Activated CD4-positive, alpha-beta T cell treated with anti-CD3 and anti-CD28 coated beads, Interleukin-2, Interleukin-6, amounts not matched to agents 100 ng/mL and 50 ng/mL, durations not matched to agents 16 hours and 8 hours (primary cell): ENCODE measurements at places on chromosomes 12 and 14.

- DNase-seq: no peak
Observed at GRCh38 chr12:45994736-45995135, 4.4 kb upstream of the SCAF11 start.

DNA sequence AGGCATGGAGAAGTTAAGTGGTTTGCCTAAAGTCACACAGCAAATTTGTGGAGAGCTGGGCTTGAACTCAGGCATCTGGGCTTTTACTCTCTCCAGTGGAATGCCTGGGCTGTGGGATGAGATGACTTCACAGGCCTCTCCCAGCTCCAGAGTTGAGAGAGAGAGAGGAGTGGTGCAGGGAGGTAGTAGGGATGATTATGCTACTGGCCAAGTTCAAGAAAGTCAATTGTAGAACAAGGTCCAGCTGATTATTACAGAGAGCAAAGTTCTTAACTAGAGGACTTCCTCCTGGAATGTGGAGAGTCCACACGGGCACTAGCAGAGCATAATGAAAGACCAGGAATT lies 769 bp upstream of the EMP1 start:
- DNase-seq: no peak

DNA sequence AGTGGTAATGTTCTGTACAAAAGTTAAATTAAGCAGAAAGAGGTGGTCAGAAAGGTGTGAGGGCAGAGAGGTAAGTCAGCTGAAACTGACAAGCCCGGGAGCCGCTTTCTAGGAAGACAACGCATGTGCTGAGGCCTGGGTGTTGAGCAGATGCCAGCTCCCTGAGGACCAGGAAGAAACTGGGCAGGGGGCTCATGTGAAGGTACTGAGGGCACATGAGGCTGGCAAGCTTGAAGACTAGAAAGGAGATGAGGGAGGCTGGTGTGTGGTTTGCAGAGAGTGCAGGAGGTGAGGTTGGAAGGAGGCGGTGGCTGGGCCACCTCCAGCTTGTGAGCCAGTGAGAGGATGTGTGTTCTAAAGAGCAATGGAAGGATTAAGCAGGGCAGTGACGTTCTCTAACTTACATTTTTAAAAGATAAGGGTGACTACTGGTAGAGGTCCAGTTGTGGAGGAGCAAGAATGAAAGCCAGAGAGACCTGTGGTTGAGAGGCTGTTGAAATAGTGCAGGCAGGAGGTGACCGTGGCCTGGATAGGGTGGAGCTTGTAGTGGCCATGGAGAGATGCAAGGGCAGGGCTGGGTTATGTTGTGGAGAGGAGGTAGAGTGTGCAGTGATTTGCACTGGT lies 29.1 kb downstream of the ZNF664 start:
- no peak for DNase-seq

DNA sequence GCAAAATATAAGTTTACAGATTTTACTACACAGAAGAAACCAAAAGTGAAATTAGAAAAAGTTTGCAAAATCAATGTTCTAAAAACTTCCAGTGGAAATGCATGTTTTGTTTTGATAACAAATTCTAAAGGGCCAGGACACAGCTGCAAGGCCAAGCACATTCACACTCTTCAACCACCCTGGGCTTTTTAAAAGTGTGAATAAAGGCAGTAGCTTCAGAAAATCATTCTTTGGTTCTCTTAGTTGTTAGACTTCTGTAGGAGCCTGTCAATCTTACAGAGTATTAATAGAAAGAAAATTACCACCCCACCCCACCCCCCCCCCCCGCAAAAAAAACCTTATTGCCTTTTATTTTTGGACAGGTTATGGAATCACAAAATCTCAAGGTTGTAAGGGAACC lies 105.2 kb upstream of the EGLN3 start:
- DNase-seq: no peak

DNA sequence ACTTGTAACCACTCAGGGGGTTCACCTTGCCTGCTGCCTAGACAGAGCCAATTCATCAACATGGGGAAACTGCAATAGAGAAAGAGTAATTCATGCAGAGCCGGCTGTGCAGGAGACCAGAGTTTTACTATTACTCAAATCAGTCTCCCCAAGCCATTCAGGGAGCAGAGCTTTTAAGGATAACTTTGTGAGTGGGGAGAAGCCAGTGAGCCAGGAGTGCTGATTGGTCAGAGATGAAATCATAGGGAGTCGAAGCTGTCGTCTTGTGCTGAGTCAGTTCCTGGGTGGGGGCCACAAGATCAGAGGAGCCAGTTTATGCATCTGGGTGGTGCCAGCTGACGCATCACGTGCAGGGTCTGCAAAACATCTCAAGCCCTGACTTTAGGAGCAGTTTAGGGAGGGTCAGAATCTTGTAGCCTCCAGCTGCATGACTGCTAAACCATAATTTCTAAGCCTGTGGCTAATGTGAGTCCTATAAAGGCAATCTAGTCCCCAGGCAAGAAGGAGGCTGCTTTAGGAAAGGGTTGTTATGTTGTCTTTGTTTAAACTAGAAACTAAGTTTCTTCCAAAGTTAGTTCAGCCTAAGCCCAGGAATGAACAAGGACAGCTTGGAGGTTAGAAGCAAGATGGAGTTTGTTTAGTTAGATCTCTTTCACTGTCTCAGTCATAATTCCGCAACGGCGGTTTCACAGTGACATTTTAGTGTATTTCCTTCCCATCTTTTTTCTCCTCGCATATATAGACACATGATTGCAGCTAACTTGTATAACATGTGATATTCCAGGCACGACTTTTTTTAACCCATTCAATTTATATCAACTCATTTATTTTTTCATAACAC lies 68.9 kb upstream of the NCOR2 start:
- peak; percentile 74 for DNase-seq

- no peak for DNase-seq
Observed at GRCh38 chr12:94623161-94623920, 27.0 kb downstream of the TMCC3 start.

GRCh38 chr12:14612250-14612649 lies 44.6 kb upstream of the PLBD1 start:
- DNase-seq: no peak

GRCh38 chr12:56520506-56520905 lies 1.1 kb upstream of the RBMS2 start:
- DNase-seq: no peak

DNA sequence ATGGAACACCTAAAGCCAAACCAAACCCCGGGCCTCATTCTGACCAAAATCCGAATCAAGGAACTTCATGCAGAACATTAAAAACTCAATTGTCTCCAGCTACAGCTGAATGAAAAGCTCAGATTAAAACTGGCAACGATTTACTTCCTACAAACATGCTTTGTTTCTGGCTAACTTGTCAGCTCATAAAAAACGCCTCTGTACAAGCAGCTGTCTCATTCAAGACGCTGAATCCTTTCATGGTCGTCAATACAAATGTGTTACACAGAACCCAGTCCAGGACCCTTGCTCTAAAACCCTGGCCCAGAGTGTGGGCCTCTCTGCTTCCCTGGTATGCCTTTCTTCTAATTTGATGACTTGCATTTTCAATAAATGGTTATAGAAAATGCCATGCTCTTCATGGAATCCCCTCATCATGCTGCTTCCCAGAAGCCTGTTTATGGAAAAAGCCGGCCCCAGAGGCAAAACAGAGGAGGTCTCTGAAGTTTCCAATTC lies 183.1 kb downstream of the PHLDA1 start:
- no peak for DNase-seq

- DNase-seq: no peak
Observed at GRCh38 chr12:50715174-50715573, 48.7 kb upstream of the ATF1 start.
